Activated CD8-positive, alpha-beta T cell treated with anti-CD3 and anti-CD28 coated beads, Interleukin-2, amount 10 ng/mL, durations not matched to agents 7 days and 5 days (primary cell): ENCODE measurements at places on chromosomes 7 and 10. TPM values are rescaled to one million over a fixed set of nuclear protein-coding genes. Genes with fewer than 3 reads are reported as not detected.

The SCIN gene
- not detected for total RNA-seq

The RAPGEF5 gene
- total RNA-seq: 0.42 TPM

GRCh38 chr10:62582804-62583208 is 208.6 kb downstream of the ZNF365 start:
- H3K4me1 ChIP-seq: no peaks in the 10 kb centered on the region

DNA sequence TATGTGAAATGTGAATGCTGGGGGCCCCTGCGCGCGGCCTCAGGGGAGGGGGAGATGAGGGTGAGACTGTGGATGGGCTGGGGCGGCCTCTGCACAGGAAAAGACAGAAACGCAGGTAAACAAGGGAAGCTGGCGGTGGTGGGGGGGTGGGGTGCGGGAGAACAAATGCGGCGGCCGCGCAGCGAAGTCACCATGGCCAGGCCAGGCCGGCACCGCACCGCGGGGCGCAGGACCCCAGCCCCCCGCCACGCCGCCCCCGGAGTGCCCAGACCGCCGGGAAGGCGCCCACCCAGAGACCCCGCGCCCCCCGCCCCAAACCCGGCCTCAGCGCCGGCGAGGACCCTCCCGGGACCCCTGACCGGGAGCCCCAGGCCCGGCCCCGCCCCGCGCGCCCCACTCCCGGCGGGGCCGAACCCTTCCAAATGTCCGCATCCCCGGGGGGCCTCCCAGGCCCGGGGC is 14.5 kb upstream of the DNAAF5 start:
- H3K27me3 ChIP-seq: no peaks in the 10 kb centered on the region
- DNase-seq: no peak
- peaks cover 13% of the 10 kb centered on the region for H3K4me1 ChIP-seq
- no peak overlapping the region for H3K4me3 ChIP-seq
- H3K36me3 ChIP-seq: peaks cover 27% of the 10 kb centered on the region
- no peak overlapping the region for H3K27ac ChIP-seq

DNA sequence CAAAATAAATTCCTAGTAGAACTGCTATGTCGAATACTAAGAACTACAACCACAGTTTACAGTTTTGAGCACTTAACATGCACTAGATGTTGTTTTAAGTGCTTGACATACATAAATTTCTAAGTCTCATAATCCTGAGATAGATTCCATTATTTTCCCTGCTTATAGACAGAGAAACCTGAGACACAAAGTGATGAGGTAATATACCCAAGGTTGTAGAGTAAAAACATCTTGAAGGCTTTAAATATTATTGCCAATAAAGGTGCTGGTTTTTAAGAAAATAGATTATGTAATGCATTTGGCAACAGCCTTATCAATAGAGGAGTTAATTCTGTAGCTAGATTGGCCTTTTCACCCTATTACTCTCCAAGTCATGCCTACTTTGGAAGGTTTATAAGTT is 48.2 kb downstream of the PLEKHA8 start:
- H3K27ac ChIP-seq: no peak overlapping the region
- no peak overlapping the region for H3K4me3 ChIP-seq
- no peak for DNase-seq
- no peaks in the 10 kb centered on the region for H3K4me1 ChIP-seq

DNA sequence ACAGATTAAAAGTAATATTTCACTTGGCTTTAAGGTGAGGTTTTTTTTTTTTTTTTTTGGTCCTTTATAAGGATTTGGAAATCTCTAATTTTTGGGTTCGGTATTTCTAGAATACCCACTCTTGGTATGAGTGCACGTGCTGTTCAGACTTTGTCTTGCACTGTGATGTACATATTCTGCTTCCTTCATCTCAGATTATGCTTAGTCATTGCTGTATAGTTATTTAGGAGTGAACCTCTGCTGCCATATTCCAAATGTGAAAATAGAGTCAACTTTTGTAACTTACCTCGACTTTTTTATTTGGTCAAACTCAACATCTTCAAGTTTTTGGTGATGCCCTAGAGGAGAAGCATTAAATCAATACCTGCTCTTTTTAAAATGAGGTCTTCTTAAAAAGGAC is 40.1 kb upstream of the HBP1 start:
- H3K27ac ChIP-seq: no peak overlapping the region
- H3K27me3 ChIP-seq: no peaks in the 10 kb centered on the region
- no peak for DNase-seq
- peaks cover 24% of the 10 kb centered on the region for H3K4me1 ChIP-seq
- no peak overlapping the region for H3K4me3 ChIP-seq
- peaks cover 7% of the 10 kb centered on the region for H3K36me3 ChIP-seq

DNA sequence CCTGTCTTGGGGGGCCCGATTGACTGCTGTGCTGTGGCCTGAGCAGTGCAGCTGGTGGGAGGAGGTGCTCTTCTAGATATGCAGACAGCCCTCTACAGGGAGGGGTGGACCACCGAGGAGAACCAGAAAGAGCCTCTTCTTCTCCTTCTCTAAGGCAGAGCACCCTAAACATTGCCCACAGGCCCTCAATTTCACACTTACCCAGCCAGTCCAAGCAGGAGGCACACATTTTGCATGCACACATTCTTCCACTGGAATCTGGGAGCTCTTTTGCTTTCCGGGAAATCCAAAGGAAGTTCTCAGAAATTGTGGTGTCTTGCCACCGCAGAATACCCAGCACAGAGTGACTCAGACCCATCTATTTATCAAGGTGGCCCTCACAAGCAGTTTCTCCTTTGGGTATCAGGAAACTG is 45.8 kb downstream of the EEPD1 start:
- H3K27ac ChIP-seq: no peak overlapping the region
- no peaks in the 10 kb centered on the region for H3K36me3 ChIP-seq
- H3K4me3 ChIP-seq: no peak overlapping the region

GRCh38 chr7:70178211-70178610 is 579.9 kb downstream of the AUTS2 start:
- DNase-seq: no peak
- H3K4me1 ChIP-seq: peaks cover 13% of the 10 kb centered on the region
- H3K36me3 ChIP-seq: no peaks in the 10 kb centered on the region
- H3K4me3 ChIP-seq: no peak overlapping the region
